ENCODE measurements at places on chromosomes 11 and 22. TPM values are rescaled to one million over a fixed set of nuclear protein-coding genes. Genes with fewer than 3 reads are reported as not detected.

DNA sequence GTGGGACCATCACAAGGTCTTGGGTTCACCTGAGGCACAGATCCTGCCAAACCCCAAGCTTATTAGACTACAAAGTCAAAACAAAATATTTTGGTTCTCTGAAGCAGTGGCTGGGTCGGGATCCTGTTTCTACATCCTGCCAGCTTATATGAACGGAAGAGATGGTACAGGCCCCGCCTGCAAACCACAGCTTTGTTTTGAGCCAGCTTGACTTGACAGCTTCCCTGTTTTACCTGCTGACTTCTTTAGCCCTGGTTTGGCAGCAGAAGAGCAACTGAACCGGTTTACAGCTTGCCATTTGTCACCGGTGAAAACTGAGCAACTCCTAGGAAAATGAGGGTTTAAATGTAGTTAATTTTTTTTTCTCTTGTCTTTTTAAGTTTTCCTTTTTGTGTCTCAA lies 11.4 kb downstream of the PACS1 start:
- H3K4me3 ChIP-seq = peak overlapping the region; percentile 5
- no peaks in the 10 kb centered on the region for H3K27me3 ChIP-seq
- peaks cover 40% of the 10 kb centered on the region for H3K4me1 ChIP-seq
- H3K27ac ChIP-seq = peak overlapping the region; percentile 86
- DNase-seq = no peak
- no peaks in the 10 kb centered on the region for H3K36me3 ChIP-seq

DNA sequence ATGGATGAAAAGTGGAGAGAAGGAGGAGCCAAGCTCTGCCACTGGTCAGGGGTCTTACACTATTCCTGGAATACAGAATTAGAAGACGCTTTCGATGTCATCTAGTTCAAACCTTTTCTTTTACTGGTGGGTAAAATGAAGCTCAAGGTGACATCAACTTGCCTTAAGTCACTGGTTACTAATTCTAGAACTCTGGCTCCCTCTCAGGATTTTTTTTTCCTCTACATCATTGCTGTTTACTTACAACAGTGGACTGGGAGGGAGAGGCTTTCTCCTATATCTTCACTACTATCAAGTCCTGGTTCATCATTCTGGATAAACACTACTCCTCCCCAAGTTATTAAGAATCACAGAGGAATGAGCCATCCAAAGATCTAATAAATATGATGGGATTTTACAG lies 82.9 kb downstream of the ETS1 start:
- no peaks in the 10 kb centered on the region for H3K36me3 ChIP-seq
- no peak overlapping the region for H3K27ac ChIP-seq
- H3K4me3 ChIP-seq = no peak overlapping the region
- no peak for DNase-seq

Gene TIMP3
- 69.4 TPM for total RNA-seq

DNA sequence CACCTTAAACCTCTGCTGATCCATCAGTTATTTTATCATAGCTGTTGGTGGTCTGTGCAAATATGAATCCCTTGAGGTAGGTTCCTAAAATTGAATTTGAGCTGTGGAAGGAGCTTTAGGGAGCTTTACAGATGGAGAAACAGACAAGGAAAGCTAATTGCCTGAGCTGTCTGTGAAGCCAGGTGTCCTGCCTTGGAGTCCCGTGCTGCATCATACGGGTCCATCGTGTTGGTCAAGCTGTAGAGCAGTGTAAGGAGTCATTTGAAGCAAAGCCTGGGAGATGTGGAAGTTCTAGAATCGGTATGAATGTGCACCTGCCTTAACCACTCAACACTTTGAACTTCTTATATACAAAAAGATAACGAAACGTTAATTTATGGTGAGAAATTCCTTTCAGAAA lies 1.0 kb downstream of the POLA2 start:
- H3K4me1 ChIP-seq = peaks cover 26% of the 10 kb centered on the region
- no peaks in the 10 kb centered on the region for H3K36me3 ChIP-seq
- H3K27me3 ChIP-seq = no peaks in the 10 kb centered on the region
- peak overlapping the region; percentile 69 for H3K4me3 ChIP-seq

Gene ELMOD1
- total RNA-seq = not detected

- peaks cover 18% of the 10 kb centered on the region for H3K36me3 ChIP-seq
- no peak overlapping the region for H3K4me3 ChIP-seq
- H3K27ac ChIP-seq = no peak overlapping the region
- no peaks in the 10 kb centered on the region for H3K27me3 ChIP-seq
Observed at GRCh38 chr11:3735827-3736226, 61.5 kb downstream of the NUP98 start.

- no peaks in the 10 kb centered on the region for H3K4me1 ChIP-seq
- no peak overlapping the region for H3K27ac ChIP-seq
- H3K36me3 ChIP-seq = no peaks in the 10 kb centered on the region
- DNase-seq = no peak
- H3K27me3 ChIP-seq = no peaks in the 10 kb centered on the region
Observed at GRCh38 chr11:69839516-69839915, 20.3 kb upstream of the FGF3 start.

GRCh38 chr11:65456418-65456817 lies 33.8 kb downstream of the NEAT1 start:
- H3K27me3 ChIP-seq = no peaks in the 10 kb centered on the region
- H3K27ac ChIP-seq = no peak overlapping the region
- no peak for DNase-seq
- no peak overlapping the region for H3K4me3 ChIP-seq

DNA sequence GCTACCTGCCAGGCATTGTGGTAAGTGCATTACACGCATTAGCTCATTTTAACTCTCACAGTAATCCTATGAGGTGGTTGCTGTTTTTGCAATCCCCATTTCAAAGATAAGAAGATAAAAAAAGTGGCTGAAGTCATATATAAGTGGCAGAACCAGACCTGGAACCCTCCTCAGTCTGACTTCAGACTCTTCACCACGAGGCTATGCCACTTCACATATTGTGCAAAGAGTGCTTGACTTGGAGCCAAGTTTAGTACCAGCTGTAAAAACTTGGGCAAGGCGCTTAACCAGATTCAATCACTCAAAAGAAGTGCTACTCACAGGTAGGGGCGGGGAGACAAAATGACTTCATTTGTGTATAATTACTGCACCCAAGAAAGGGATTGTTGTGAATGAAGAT lies 15.3 kb downstream of the BPIFC start:
- no peak overlapping the region for H3K27ac ChIP-seq
- no peak overlapping the region for H3K4me3 ChIP-seq
- no peaks in the 10 kb centered on the region for H3K36me3 ChIP-seq
- no peak for DNase-seq

Gene MPPED2
- 0.49 TPM for total RNA-seq

DNA sequence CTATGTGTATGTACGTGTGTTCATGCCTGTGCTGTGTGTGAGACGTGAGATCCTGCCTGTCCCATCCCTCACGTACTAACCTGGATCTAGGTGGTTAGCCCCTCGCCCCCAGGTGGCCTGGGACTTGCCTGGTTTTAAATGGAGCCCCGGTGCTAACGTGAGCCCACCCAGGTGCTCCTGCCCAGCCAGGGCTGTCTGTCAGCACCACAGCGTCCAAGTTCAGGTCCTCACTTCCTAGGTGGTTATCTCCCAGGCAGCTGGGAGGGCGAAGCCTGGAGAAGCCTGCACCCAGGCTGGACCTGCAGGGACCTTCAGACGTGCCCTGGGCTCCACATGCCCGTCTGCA lies 86.0 kb downstream of the KCNQ1 start:
- peaks cover 35% of the 10 kb centered on the region for H3K4me1 ChIP-seq
- H3K27ac ChIP-seq = no peak overlapping the region
- no peaks in the 10 kb centered on the region for H3K36me3 ChIP-seq
- H3K27me3 ChIP-seq = no peaks in the 10 kb centered on the region

- no peak overlapping the region for H3K27ac ChIP-seq
- no peak for DNase-seq
- no peaks in the 10 kb centered on the region for H3K36me3 ChIP-seq
- H3K4me3 ChIP-seq = no peak overlapping the region
- no peaks in the 10 kb centered on the region for H3K27me3 ChIP-seq
Observed at GRCh38 chr11:12291766-12292165, 85.6 kb upstream of the PARVA start.

DNA sequence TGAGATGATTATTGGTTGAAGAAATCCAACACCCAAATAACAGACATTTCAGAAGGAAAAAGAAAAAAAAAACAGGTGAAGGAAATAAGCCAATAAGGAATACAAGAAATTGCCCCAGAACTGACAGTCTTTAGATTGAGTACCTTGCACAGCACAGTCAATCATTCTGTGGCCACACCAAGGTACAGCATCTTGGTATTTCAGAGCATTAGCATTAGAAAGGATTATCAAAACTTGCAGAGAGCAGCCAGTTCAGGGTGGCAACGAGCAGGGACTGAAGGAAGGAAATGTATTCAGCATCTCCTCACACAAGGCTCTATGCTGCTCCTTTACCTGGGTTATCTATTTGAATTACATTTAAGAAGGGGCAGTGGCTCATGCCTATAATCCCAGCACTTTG lies 2.1 kb downstream of the ADA2 start:
- no peak overlapping the region for H3K27ac ChIP-seq
- H3K27me3 ChIP-seq = no peaks in the 10 kb centered on the region
- no peaks in the 10 kb centered on the region for H3K36me3 ChIP-seq
- no peak for DNase-seq
- peaks cover 9% of the 10 kb centered on the region for H3K4me1 ChIP-seq

GRCh38 chr22:19098157-19098556 lies 24.1 kb downstream of the DGCR2 start:
- H3K36me3 ChIP-seq = no peaks in the 10 kb centered on the region
- H3K27me3 ChIP-seq = no peaks in the 10 kb centered on the region
- peak overlapping the region; percentile 26 for H3K27ac ChIP-seq
- no peak overlapping the region for H3K4me3 ChIP-seq

- no peaks in the 10 kb centered on the region for H3K4me1 ChIP-seq
- H3K36me3 ChIP-seq = no peaks in the 10 kb centered on the region
- no peak overlapping the region for H3K4me3 ChIP-seq
Observed at GRCh38 chr11:19432370-19433061, 191.8 kb upstream of the E2F8 start.

DNA sequence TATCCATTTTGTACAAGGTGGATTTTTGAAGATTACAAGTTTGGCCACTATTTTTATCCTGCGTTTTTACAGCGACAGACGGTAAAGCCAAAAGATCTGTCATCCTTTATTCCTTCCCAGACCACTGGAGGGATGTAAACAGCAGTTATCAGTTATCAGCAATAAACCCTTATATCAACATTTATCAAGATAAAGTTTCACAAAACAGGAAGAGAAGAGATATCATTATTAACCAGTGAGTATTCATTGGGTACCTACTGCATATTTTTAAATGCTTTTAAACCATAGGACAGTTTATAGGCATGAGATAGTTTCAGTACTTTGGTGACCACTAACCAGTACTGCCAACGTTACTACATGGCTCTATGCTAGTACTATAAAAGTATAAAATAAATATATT lies 5.9 kb upstream of the REXO2 start:
- H3K27ac ChIP-seq = no peak overlapping the region
- no peaks in the 10 kb centered on the region for H3K27me3 ChIP-seq
- DNase-seq = no peak

DNA sequence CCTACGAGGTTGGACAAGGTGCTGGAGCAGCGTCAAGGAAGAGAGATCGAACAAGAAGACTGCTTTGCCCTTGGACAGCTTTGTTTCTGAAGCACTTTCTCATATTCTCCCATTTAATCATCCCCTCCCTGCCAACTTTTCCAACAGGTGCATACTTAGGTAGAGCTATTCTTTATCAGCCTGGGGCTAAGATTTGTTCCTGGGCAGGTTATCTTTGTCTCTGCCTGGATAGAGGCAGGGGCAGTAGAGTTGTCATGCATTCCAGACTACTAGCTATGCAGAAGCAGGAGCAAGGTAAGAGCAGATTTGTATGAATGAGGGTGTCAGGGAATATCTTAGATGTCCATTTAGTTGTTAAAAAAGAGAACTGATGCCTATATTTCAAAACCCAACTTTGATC lies 82.3 kb downstream of the PTPRJ start:
- no peaks in the 10 kb centered on the region for H3K27me3 ChIP-seq
- H3K27ac ChIP-seq = no peak overlapping the region
- H3K36me3 ChIP-seq = no peaks in the 10 kb centered on the region

DNA sequence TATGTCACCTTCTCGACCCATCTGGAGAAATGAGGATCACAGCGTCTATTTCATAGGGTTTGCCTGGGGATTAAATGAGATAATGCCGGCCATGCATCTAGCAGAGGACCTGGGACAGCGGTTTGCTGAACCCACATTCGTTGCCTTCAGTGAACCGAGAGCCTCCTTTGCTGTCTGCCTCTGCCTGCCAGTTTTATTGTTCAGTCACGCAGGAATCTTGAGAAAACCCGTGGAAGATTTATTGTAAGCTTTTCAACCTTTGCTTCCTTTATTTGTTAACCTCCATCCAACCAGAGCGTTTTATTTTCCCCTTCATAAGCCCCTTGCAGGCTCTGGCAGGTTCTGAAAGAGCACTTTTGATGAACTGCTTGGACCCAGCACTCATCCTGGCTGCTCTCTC lies 202.3 kb upstream of the SYN3 start:
- H3K4me3 ChIP-seq = no peak overlapping the region
- H3K27me3 ChIP-seq = no peaks in the 10 kb centered on the region
- no peaks in the 10 kb centered on the region for H3K4me1 ChIP-seq
- no peak overlapping the region for H3K27ac ChIP-seq
- no peaks in the 10 kb centered on the region for H3K36me3 ChIP-seq

- DNase-seq = no peak
- H3K4me3 ChIP-seq = no peak overlapping the region
- no peaks in the 10 kb centered on the region for H3K36me3 ChIP-seq
- no peak overlapping the region for H3K27ac ChIP-seq
Observed at GRCh38 chr11:19646308-19646707, 66.3 kb upstream of the NAV2 start.

- no peaks in the 10 kb centered on the region for H3K27me3 ChIP-seq
- H3K4me1 ChIP-seq = peaks cover 19% of the 10 kb centered on the region
- H3K27ac ChIP-seq = peak overlapping the region; percentile 99
- peak overlapping the region; percentile 73 for H3K4me3 ChIP-seq
Observed at GRCh38 chr22:46069521-46070214, 80.7 kb upstream of the PPARA start.

Gene HBB
- not detected for total RNA-seq

- H3K4me3 ChIP-seq = no peak overlapping the region
- no peaks in the 10 kb centered on the region for H3K36me3 ChIP-seq
- no peak for DNase-seq
- H3K4me1 ChIP-seq = peaks cover 6% of the 10 kb centered on the region
- H3K27ac ChIP-seq = no peak overlapping the region
Observed at GRCh38 chr22:19868333-19868732, 13.7 kb upstream of the GNB1L start.

- H3K27ac ChIP-seq = peak overlapping the region; percentile 89
- peaks cover 35% of the 10 kb centered on the region for H3K36me3 ChIP-seq
- H3K4me1 ChIP-seq = peaks cover 9% of the 10 kb centered on the region
- no peak overlapping the region for H3K4me3 ChIP-seq
Observed at GRCh38 chr11:117221775-117222517, 9.9 kb downstream of the PCSK7 start.

DNA sequence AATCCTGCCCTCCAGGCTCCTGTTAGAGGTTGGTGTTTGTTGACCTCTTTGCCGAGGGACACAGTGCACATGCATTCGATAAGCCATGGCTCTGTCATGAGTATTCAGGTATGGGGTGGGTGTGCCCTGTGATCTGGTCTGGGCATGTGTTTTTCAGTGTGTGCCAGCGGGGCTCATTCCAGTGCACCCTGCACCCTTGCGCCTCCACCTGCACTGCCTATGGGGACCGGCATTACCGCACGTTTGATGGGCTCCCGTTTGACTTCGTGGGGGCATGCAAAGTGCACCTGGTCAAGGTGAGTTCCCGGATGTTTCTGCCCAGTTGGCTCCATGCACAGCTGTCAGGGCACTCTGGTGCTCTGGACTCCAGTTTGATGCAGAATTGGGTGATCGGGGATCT lies 44.2 kb downstream of the OTOG start:
- DNase-seq = no peak
- no peaks in the 10 kb centered on the region for H3K27me3 ChIP-seq
- no peaks in the 10 kb centered on the region for H3K36me3 ChIP-seq
- no peaks in the 10 kb centered on the region for H3K4me1 ChIP-seq
- no peak overlapping the region for H3K27ac ChIP-seq
